Peyer's patch (tissue), 4 donors: ENCODE measurements at places on chromosomes 16 and 17. TPM values are rescaled to one million over a fixed set of nuclear protein-coding genes. Genes with fewer than 3 reads are reported as not detected.
A peak's percentile ranks its signal among the peaks of the same experiment; 100 is the strongest.

The ACSM3 gene
- total RNA-seq = 9.4 TPM

The CD300LG gene
- total RNA-seq = 0.54 TPM

The POLR2A gene
- 94.6 TPM for total RNA-seq

GRCh38 chr17:8922928-8923327 is 42.6 kb downstream of the PIK3R5 start:
- DNase-seq = no peak
- H3K27me3 ChIP-seq = no peaks in the 10 kb centered on the region
- H3K4me1 ChIP-seq = no peaks in the 10 kb centered on the region
- no peaks in the 10 kb centered on the region for H3K36me3 ChIP-seq

DNA sequence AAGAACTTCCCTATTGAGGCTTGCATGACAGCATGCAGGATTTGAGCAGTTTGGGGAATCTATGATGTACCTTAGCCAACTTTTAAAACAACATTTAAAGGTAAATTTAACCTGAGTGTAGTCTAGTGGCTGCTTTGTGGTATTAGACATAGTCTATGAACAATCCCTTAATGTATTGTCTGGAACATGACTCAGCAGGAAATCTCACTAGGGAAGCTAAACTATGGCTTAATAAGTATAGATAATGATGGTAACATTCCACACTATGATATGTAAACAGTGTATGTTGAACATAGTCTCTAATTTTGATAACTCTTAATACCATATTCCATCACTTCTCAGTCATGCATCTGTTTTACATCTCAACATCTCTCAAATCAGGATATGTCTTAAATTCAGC is 52.1 kb upstream of the SLC12A3 start:
- no peaks in the 10 kb centered on the region for H3K4me1 ChIP-seq
- no peak for DNase-seq
- no peak overlapping the region for H3K27ac ChIP-seq
- H3K36me3 ChIP-seq = no peaks in the 10 kb centered on the region

GRCh38 chr17:44362949-44363612 is 572 bp downstream of the FAM171A2 start:
- peaks cover 12% of the 10 kb centered on the region for H3K27me3 ChIP-seq
- no peaks in the 10 kb centered on the region for H3K36me3 ChIP-seq
- peaks cover 9% of the 10 kb centered on the region for H3K4me1 ChIP-seq
- DNase-seq = no peak
- no peak overlapping the region for H3K27ac ChIP-seq

DNA sequence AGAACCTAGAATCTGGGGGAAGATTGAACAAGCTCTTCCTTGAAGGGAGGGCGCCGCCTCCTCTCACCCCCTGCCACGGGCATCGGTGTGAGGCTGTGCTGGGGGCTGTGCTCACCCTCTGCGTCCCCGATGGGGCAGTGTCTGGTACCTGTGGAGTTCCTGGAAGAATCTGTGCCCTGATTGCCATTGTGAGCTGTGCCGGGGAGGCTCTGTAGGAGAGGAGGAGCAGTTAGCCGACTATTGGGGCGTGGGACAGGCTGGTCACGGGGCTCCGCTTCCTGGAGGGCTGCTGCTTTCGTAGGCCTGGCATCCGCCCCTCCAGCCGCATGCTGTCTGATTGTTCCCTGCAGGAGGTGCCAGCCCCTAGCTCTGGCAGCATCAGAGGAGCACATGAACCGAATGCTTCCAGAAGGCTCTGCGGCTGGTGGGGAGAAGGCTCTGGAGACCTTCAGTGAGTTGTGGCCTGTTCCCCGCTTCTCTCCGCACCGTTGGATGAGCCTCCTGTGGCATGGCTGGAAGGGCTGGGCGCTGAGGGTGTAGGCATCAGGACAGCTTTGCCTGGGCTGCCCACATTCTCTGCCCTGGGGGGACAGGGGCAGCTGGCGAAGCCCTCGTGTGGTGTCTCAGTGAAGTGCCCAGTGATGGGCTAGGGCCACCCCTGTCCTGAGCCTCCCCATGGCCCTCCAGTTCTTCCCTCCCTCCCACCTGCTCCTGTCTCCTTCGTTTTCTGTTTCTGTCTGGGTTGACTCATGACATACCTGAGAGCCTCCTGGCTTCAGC is 86.9 kb downstream of the SEC14L1 start:
- H3K4me3 ChIP-seq = no peak overlapping the region
- no peak overlapping the region for H3K27ac ChIP-seq
- no peak for DNase-seq
- no peaks in the 10 kb centered on the region for H3K27me3 ChIP-seq

GRCh38 chr16:76653390-76654026 is 376.3 kb downstream of the CNTNAP4 start:
- no peaks in the 10 kb centered on the region for H3K27me3 ChIP-seq
- H3K4me1 ChIP-seq = no peaks in the 10 kb centered on the region
- no peak overlapping the region for H3K4me3 ChIP-seq
- no peak for DNase-seq
- no peak overlapping the region for H3K27ac ChIP-seq
- no peaks in the 10 kb centered on the region for H3K36me3 ChIP-seq

GRCh38 chr17:37726248-37726647 is 18.6 kb downstream of the HNF1B start:
- no peak overlapping the region for H3K4me3 ChIP-seq
- no peaks in the 10 kb centered on the region for H3K27me3 ChIP-seq
- H3K4me1 ChIP-seq = peaks cover 11% of the 10 kb centered on the region

GRCh38 chr16:66953462-66954096 is 7.5 kb upstream of the CES3 start:
- H3K27ac ChIP-seq = peak overlapping the region; percentile 38
- H3K27me3 ChIP-seq = no peaks in the 10 kb centered on the region
- H3K4me1 ChIP-seq = peaks cover 3% of the 10 kb centered on the region
- DNase-seq = peak; percentile 82
